ENCODE measurements at places on chromosomes 3 and 15. TPM values are rescaled to one million over a fixed set of nuclear protein-coding genes. Genes with fewer than 3 reads are reported as not detected.
A peak's percentile ranks its signal among the peaks of the same experiment; 100 is the strongest.

DNA sequence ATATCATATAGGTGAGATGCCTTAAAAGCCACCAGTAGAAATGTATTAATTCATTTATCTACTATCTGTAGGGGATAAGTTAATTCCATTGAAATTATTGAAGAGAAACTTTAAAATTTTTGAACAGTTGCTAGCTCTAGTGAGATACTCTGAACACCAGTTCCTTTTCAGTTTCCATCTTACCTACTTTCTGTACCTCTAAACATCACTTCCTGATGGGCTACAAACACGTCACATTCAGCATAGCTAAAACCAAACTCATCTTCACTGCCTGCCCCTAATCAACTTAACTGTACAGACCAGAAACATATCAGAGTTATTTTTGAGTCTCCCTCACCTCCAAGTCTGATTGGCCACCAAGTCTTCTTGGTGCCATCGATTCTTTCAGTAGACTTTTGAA is 88.9 kb downstream of the FEZF2 start:
- H3K4me3 ChIP-seq: no peak overlapping the region
- no peak overlapping the region for H3K27ac ChIP-seq
- H3K27me3 ChIP-seq: no peaks in the 10 kb centered on the region
- peaks cover 16% of the 10 kb centered on the region for H3K4me1 ChIP-seq

DNA sequence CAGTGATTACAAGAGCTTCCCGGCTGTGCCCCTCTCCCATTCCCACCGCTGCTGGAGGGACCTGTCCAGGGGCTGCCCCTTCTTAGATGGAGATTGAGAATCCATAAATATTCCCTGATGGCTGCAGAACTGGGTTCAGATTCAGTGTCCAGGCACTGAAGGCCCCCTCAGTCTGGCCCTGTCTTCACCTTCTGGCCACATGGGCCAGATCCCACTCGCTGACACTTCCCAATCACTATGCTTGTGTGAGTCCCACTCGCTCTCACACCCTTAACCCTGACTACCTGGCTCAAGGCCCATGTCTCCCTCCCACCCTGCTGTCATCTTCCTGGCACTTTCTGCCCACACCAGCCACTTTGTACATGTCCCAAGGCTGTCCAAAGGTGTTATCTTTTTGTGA is 15.5 kb upstream of the MRPS22 start:
- H3K27ac ChIP-seq: no peak overlapping the region
- DNase-seq: no peak
- no peaks in the 10 kb centered on the region for H3K27me3 ChIP-seq
- H3K4me1 ChIP-seq: peaks cover 4% of the 10 kb centered on the region
- H3K36me3 ChIP-seq: no peaks in the 10 kb centered on the region

Gene NR2E3
- not detected for total RNA-seq

- H3K4me3 ChIP-seq: peak overlapping the region; percentile 71
- no peak for DNase-seq
- H3K27ac ChIP-seq: peak overlapping the region; percentile 58
- no peaks in the 10 kb centered on the region for H3K27me3 ChIP-seq
Measured at GRCh38 chr3:149968216-149968615, 2.5 kb downstream of the PFN2 start.

DNA sequence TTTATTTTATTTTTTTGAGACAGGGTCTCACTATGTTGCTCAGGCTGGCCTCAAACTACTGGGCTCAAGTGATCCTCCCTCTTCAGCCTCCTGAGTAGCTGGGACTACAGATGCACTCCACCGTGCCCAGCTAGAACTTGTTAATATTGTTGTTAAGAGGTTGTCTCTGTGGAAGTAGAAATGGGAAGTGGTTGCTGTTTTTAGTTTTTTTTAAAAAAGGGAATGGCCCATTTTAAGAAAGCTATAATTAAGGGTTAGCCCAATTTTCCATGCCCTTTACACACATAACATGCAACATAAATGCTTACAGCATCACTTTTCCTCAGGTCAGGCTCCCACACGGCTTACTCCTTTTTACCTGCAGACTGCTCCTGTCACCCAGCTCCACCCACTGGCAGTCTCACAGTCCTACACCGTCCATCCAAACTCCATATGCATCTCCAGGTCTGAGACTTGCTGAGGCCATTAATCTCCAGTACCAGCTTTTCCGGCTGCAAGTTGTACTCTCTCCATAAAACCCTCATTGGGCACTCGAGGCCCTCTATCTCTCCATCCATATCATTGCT is 19.8 kb downstream of the MORC1 start:
- no peak overlapping the region for H3K4me3 ChIP-seq
- no peaks in the 10 kb centered on the region for H3K27me3 ChIP-seq
- peak; percentile 64 for DNase-seq
- H3K4me1 ChIP-seq: no peaks in the 10 kb centered on the region
- H3K27ac ChIP-seq: no peak overlapping the region
- H3K36me3 ChIP-seq: no peaks in the 10 kb centered on the region

- no peak overlapping the region for H3K27ac ChIP-seq
- no peak overlapping the region for H3K4me3 ChIP-seq
- no peaks in the 10 kb centered on the region for H3K4me1 ChIP-seq
- H3K27me3 ChIP-seq: no peaks in the 10 kb centered on the region
- DNase-seq: no peak
Measured at GRCh38 chr15:23912191-23912590, 225.1 kb upstream of the NDN start.

GRCh38 chr3:59775106-59775505 is 725.3 kb upstream of the CFAP20DC start:
- no peak for DNase-seq
- H3K27me3 ChIP-seq: no peaks in the 10 kb centered on the region
- H3K27ac ChIP-seq: no peak overlapping the region
- no peaks in the 10 kb centered on the region for H3K36me3 ChIP-seq

DNA sequence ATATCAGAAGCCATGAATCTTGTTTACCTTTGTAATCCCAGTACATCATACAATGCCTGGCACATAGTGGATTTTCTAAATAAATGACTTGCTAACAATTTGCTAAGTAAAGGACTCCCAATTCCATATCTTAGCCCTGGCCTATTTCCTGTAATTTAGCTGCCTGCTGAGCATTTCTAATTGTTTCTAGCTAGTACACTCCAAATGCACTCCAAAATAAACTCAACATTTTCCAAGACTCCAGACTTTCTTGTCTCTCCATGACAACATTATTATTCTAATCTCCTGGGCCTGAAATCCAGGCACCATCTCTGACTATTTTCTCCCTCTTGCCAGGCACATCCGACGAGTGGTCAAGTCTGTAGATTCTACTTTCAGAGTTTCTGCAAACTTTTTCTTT is 773.5 kb downstream of the SQOR start:
- no peaks in the 10 kb centered on the region for H3K4me1 ChIP-seq
- no peaks in the 10 kb centered on the region for H3K27me3 ChIP-seq
- H3K27ac ChIP-seq: no peak overlapping the region
- no peak for DNase-seq
- no peak overlapping the region for H3K4me3 ChIP-seq
- H3K36me3 ChIP-seq: no peaks in the 10 kb centered on the region

- H3K27ac ChIP-seq: no peak overlapping the region
- no peak overlapping the region for H3K4me3 ChIP-seq
- H3K36me3 ChIP-seq: no peaks in the 10 kb centered on the region
- no peaks in the 10 kb centered on the region for H3K4me1 ChIP-seq
- DNase-seq: no peak
Measured at GRCh38 chr15:94858920-94859319, 627.6 kb downstream of the MCTP2 start.

GRCh38 chr3:141830508-141830907 is 45.9 kb upstream of the ATP1B3 start:
- H3K4me3 ChIP-seq: no peak overlapping the region
- no peaks in the 10 kb centered on the region for H3K27me3 ChIP-seq
- no peaks in the 10 kb centered on the region for H3K4me1 ChIP-seq
- no peak overlapping the region for H3K27ac ChIP-seq
- DNase-seq: no peak

GRCh38 chr3:129626744-129627349 is 20.4 kb upstream of the PLXND1 start:
- H3K27me3 ChIP-seq: no peaks in the 10 kb centered on the region
- no peaks in the 10 kb centered on the region for H3K36me3 ChIP-seq
- peak overlapping the region; percentile 85 for H3K4me3 ChIP-seq
- H3K27ac ChIP-seq: peak overlapping the region; percentile 54

GRCh38 chr15:67296188-67296587 is 41.6 kb downstream of the IQCH start:
- no peaks in the 10 kb centered on the region for H3K36me3 ChIP-seq
- no peak overlapping the region for H3K27ac ChIP-seq
- H3K27me3 ChIP-seq: no peaks in the 10 kb centered on the region
- peaks cover 29% of the 10 kb centered on the region for H3K4me1 ChIP-seq
- no peak for DNase-seq

GRCh38 chr3:56622381-56622780 is 60.7 kb downstream of the TASOR start:
- peaks cover 78% of the 10 kb centered on the region for H3K36me3 ChIP-seq
- no peak overlapping the region for H3K27ac ChIP-seq

Gene ADAMTS9
- total RNA-seq: not detected

All from Karpas-422 (cell line).